ENCODE measurements at places on chromosomes 16 and 17.

- DNase-seq: no peak
Observed at GRCh38 chr17:62876063-62876462, 67.9 kb upstream of the MARCHF10 start.

DNA sequence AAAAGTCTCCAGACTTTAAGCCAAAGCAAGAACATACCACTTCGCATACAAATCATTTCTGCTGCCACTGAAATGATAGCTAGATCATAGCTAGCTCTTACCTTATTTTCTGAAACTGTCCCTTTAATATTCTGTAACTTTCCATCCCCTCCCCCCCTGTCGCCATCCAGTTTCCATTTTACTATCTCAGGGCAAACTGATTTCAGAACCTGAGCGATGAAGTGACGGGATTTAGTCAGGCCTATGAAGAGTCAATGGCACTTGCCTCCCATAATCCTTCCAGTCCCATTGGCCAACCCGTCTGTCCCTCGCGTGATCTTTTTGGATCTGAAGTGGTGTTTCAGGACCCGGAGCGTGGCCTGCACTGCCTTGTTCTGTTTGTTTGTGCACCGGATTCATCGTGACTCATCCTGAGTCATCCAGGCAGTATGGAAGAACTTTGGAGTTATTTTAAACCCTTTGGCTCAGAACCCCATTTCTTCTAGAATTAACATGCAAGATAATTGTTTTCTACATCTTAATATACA, 199.8 kb upstream of the CHMP6 start:
- DNase-seq: no peak

GRCh38 chr17:46184696-46185095, 8.5 kb downstream of the KANSL1 start:
- DNase-seq: no peak

GRCh38 chr16:47079860-47080259, 63.9 kb downstream of the NETO2 start:
- DNase-seq: no peak

DNA sequence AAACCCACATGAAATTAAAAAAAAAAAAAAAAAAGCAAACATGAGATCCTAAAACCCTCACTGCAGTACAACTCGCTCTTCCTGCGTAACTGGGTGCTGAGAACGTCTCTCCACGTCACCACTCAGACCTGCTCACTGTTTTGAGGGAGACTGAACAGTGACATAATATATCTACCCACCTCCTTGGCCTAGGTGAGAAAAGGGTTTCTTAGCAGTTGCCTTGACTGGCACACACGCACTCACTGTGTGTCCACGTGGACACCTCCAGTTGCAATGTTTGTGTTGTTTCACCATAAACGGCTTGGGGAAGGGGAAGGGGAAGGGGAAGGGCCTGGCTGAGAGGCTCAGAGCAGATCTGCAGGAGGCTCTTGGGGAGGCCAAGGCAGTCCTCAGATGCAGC, 32.0 kb downstream of the FANCA start:
- no peak for DNase-seq

GRCh38 chr17:41769985-41770384, 16.5 kb downstream of the JUP start:
- DNase-seq: no peak

DNA sequence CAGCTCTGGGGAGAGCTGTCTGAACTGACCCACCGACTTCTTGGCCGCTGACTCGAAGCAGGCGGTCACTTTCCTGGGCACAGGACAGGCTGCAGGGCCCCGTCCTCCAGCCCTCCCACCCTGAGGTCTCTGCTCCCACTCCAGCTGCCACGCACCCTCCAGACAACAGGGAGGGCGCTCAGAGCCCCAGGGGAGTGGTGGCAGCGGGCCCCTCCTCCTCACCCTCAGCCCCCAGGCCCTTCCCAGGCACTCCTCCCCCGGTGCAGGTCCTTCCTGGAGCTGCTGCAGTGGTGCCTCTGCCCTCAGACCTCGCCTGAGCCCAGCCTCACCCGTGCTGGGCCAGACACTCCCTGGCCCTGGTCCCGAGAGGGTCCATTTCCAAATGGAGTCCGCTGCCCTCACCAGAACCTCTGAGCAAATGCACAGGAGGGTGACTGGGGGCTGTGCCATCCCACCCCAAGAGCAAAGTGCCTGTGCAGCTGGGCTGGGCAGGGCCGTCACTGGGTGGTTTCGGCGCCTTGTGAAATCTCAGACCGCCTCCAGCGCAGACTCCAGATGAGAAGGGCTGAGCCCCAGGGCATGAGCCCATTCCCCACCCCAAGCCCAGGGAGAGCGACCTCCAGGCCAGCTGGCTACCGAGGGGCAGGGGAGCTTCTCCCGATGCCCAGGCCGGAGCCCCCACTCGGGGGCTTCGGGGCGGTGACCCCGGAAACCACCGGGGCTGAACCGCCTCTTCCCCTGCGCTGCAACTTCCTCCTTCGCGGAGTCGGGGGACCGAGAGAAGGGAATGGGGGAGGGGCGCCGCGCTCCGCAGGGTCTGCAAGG, 717 bp downstream of the CYBA start:
- DNase-seq: no peak

DNA sequence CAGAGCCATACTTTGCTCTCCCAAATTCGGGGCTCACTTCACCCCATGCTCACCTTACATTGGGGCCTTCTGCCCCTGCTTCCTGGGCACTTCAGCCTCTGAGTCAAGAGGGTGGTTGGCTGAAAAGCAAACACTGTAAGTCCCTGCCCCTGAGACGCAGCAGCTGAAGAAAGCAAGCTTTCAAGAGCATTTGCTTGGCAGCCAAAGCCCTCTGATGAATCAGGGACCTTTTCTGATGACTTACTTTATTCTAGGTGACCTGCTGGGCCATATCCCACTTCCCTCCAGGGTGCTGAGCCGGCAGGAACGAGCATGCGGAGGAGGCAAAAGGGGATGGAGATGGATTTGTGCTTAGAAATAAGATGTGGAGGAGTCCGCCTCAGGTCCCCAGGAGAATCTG, 147.0 kb upstream of the TNRC6C start:
- no peak for DNase-seq

- DNase-seq: no peak
Observed at GRCh38 chr17:73508057-73508930, 136.0 kb downstream of the SDK2 start.

DNA sequence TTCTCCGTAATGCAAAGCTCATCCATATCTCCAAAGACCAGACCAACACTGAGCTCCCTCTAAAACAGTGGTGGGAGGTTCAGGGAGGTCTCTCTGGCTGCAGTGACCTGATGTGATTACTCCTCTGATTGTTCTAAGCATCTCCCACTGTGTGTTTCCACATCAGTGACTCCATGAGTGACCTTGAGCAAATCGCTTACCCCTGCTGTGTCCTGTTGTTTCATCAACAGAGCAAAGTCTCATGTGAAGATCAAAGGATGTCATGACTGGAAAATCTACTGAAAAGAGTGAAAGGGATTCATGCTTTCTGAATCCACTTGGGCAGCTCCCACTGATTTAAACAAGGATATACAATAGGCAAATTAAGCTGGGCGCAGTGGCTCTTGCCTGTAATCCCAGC, 352.9 kb downstream of the TMEM114 start:
- DNase-seq: no peak

DNA sequence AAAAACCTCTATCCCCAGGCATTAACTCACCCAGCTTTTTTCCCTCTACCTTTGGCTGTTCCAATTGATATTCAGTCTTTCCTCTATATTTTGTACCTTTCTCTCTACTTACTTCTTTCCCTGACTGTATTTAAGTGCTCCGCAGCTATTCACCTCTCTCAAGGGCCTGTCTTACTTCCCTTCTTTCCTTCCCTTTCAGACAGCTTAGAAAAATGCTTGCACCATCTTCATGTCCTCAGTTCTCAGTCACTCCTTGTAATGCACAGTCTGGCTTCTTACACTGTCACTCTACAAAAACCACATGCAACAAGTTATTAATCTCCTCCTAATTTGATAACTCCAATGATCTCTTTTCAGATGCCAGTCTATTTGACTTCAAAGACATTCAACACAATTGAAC, 163.4 kb downstream of the PHKB start:
- DNase-seq: no peak

DNA sequence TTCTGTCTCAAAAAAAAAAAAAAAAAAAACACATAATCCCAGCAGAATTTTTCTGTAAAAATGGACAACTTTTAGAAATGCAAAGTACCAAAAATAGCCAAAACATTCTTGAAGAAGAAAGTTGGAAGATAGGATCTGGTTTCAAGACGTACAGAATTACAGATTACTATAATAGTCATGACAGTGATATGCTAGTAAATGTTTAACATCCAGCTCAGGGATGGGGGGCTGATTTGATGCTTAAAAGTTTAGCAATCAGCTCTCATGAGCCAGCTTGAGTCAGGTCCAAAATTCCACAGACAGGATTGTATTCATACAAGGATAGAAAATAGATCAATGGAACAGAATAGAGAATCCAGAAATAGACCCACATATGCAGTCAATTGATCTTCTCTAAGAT, 100.5 kb downstream of the CYB561 start:
- DNase-seq: no peak

- no peak for DNase-seq
Observed at GRCh38 chr16:13322336-13322735, 420.9 kb downstream of the SHISA9 start.

GRCh38 chr17:63015824-63016223, 49.8 kb downstream of the TANC2 start:
- DNase-seq: no peak

- DNase-seq: peak; percentile 28
Observed at GRCh38 chr16:943971-944370, 26.8 kb downstream of the LMF1 start.

- DNase-seq: no peak
Observed at GRCh38 chr17:610276-610675, 104.4 kb downstream of the VPS53 start.

All from left forelimb (tissue), 1 donor.